ENCODE measurements at places on chromosomes 7 and 10.
A peak's percentile ranks its signal among the peaks of the same experiment; 100 is the strongest.

DNA sequence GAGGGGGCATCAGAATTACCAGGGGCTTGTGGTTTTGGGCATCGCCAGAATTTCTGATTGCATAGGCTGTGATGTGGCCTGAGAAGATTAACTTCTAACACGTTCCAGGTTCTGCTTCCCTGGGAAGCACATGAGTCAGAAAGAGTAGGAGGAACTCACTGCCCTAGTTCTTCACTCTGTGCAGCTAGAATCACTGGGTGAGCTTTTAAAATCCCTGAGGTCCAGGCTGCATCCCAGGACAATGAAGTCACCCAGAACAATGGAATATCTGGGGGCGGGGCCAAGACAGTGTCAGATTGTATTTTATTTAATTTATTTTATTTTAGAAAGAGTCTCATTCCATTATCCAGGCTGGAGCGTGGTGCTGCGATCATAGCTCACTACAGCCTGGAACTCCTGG is 636.5 kb downstream of the CALN1 start:
- H3K36me3 ChIP-seq, result no peaks in the 10 kb centered on the region
- no peak for DNase-seq
- H3K27ac ChIP-seq, result no peak overlapping the region
- H3K4me3 ChIP-seq, result no peak overlapping the region

DNA sequence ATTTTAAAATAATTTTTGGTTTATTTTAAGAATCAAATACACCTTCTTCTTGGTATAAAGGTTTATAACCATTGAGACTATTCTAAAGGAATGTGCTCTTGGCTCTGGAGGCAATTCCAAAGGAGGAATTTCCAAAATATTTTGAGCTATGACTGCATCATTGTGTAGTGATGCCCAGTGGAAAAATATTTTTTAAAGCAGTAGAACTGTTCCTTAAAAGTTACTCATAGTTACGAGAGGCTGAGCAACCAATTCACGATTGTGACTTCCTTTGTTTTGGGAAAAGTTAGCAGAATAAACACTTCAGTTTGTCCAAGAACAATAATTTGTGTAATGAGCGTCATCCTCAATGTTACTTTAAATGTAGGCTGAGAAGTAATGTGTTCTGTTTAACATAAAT is 233.6 kb downstream of the BAMBI start:
- no peak overlapping the region for H3K4me3 ChIP-seq
- no peak overlapping the region for H3K27ac ChIP-seq
- peaks cover 27% of the 10 kb centered on the region for H3K4me1 ChIP-seq

- peaks cover 18% of the 10 kb centered on the region for H3K4me1 ChIP-seq
- no peak for DNase-seq
- H3K36me3 ChIP-seq, result peaks cover 43% of the 10 kb centered on the region
- no peak overlapping the region for H3K4me3 ChIP-seq
Observed at GRCh38 chr7:75889826-75890225, 11.0 kb downstream of the RHBDD2 start.

DNA sequence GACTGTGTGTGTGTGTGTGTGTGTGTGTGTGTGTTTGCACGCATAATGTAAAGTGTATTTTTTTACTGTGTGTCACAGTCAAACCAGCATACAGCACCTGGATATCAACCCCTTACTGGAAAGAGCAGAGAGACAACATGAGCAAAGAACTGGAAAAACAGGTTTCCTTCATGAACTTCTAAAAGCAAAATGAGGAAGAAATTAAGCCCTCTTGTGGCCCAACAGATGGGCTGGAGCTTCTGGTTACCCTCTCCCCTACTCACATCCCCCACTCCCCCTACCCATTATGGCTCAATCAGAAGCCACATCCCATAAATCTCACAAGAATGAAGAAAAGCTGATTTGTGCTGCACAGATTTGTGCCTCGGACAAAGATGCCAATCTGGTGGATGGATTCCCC is 36.2 kb downstream of the PDE1C start:
- H3K36me3 ChIP-seq, result no peaks in the 10 kb centered on the region
- H3K4me1 ChIP-seq, result no peaks in the 10 kb centered on the region
- no peak overlapping the region for H3K4me3 ChIP-seq
- H3K27ac ChIP-seq, result no peak overlapping the region

DNA sequence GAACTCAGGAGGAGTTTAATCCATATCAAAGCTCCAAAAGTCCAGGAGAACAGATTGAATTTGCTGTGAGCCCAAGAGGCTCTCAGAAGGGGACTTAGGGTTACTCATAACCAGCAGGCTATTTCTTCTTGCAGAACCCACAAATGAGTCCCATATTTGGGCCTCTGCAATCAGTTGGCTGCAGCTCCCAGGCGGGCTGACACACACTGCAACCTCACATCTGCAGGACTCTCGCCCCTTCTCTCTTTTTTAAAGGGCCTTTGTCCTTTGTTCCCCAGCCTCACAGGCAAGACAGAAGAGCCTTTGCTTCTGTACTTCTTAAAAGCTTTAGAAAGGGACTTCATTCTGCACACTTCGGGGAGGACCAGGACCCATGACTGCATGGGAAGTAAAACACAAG is 26.7 kb downstream of the CREB3L2 start:
- H3K27me3 ChIP-seq, result peaks cover 2% of the 10 kb centered on the region
- H3K36me3 ChIP-seq, result peaks cover 37% of the 10 kb centered on the region
- DNase-seq, result no peak
- H3K4me1 ChIP-seq, result peaks cover 30% of the 10 kb centered on the region
- no peak overlapping the region for H3K4me3 ChIP-seq

GRCh38 chr7:64887756-64888508 is 15.1 kb upstream of the ZNF273 start:
- H3K4me3 ChIP-seq, result peak overlapping the region; percentile 84
- peaks cover 14% of the 10 kb centered on the region for H3K4me1 ChIP-seq
- no peak overlapping the region for H3K27ac ChIP-seq

DNA sequence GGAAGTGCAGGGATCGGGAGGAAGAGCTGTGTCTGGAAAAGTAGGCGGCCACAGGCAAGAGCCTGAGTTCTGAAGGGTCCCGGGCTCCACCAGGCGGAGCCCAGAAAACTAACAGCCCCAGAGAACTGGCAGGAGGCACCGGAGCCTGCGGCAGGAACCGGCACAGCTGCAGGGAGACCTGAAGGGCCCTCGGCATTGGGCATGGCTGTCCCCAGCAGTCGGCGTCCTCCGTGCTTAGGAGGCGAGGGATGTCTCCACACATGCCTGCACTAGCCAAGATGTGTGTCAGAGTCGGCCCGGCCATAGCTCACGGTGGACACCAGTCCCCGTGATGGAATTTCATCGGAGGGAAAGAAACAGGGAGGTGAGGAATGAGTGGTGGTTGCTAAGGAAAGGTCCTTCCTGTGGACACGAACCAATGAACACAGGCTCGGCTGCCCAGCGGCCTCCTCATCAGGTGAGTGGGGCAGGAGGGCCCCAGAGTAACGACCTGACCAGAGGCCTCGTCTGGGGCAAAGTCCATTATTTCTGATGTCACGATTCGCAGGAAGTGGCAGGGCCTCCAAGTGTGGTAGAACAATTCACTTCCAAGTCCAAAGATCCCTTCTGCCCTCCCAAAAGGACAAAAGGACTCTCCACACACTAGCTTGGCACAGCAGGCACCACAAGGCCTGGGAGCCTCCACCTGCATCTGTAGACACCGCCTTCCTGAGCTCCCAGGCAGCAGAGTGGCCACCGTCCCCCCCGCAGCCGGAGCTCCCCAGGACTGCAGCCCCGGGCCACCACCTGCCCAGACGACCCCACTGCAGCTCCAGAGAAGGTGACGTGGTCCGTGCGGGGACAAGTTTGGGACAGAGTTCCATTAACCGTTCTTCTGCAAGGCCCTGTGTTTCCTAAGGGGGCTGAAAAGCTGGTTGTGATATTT is 444.2 kb downstream of the PTPRN2 start:
- H3K4me1 ChIP-seq, result peaks cover 16% of the 10 kb centered on the region
- DNase-seq, result no peak
- peaks cover 17% of the 10 kb centered on the region for H3K27me3 ChIP-seq
- no peak overlapping the region for H3K4me3 ChIP-seq
- no peaks in the 10 kb centered on the region for H3K36me3 ChIP-seq
- no peak overlapping the region for H3K27ac ChIP-seq

- H3K4me3 ChIP-seq, result no peak overlapping the region
- no peak overlapping the region for H3K27ac ChIP-seq
- DNase-seq, result no peak
Observed at GRCh38 chr10:50400694-50401093, 149.4 kb upstream of the ASAH2 start.

GRCh38 chr7:84701524-84702306 is 485.1 kb downstream of the SEMA3D start:
- peaks cover 24% of the 10 kb centered on the region for H3K4me1 ChIP-seq
- H3K27ac ChIP-seq, result peak overlapping the region; percentile 63
- H3K36me3 ChIP-seq, result peaks cover 7% of the 10 kb centered on the region
- DNase-seq, result peak; percentile 23
- H3K4me3 ChIP-seq, result peak overlapping the region; percentile 11
- no peaks in the 10 kb centered on the region for H3K27me3 ChIP-seq

DNA sequence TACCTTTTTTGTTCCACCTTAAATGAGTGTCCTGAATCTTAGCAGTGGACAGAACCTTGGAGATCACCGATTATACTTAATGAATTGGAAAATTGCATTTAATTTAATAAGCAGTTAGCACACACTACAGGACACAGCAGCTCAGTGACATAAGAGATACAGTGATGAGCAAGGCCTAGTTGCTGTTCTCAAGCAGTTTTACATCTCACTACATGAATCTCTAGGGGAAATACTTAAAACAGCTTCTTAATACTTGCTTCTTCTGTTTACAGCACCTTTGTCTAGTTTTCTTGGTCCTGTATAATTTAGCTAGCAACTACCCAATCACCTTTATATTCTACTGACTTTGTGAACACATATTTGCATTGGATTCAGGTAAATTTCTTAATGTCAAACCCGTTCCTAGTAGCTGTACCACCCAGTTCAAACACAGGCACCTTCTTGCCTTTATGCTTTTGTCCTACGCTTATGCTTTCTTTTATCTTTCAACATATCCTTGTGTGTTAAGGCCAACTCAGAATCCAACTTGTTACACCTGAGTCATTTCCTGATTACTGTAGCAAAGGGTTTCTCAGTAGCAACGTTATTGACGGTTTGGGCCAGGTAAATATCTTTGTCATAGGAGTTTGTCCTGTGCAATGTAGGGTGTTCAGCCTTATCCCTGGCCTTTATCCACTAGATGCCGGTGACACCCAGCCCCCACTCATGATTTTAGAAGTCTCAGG is 1.8 kb downstream of the STAM start:
- no peaks in the 10 kb centered on the region for H3K27me3 ChIP-seq
- H3K27ac ChIP-seq, result no peak overlapping the region
